ENCODE measurements at places on chromosomes 7 and 10. TPM values are rescaled to one million over a fixed set of nuclear protein-coding genes. Genes with fewer than 3 reads are reported as not detected.

Gene GPR37
- total RNA-seq = 0.13 TPM

Gene EVX1
- total RNA-seq = not detected

DNA sequence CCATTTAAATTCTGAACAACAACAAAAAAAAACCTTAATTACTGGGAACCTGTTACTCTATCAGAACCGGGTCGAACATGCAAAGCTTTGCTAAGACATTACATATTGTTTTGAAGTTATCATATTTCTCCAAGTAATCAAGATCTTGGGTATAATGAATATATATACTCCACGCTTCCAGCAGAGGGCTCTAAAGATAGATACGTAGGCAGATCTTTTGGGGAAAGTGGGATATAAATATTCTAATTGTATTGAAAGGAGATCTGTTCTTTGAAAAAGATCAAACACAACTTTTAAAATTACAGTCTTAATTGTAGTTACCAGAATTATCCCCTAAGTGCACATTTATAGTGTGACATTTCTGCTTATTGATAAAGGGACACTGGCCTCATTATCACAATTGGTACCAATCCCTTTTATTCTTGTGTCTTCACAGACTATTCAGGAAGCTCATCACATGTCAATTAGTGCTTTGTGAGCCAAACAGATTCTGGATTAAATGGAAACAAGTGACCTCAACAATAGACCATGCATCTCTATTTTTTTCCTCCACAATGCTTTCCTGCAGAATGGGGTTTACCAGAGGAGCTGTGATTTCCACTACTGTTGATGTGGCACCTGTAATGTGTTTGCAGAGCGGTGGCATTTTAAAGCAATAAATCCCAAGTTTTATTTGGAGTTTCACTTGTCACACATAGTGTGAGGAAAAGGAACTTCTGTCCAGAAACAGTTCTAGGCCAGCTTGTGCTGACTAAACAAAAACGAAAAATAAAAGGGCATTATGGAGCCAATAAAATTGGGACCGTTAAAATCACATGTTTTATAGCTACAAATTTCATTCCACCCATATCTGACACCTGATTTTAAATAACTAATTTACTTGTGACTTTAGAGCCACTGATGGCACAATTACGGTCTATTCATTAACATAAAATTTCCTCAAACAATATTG lies 122.4 kb downstream of the CTTNBP2 start:
- DNase-seq = peak; percentile 1

Gene TAS2R5
- total RNA-seq = 0.26 TPM

GRCh38 chr10:72954596-72955554 lies at the start of gene PLA2G12B:
PLA2G12B (minus strand) TSS chr10:72954806; CDS start chr10:72954685, 121 bp downstream.
- DNase-seq = no peak

DNA sequence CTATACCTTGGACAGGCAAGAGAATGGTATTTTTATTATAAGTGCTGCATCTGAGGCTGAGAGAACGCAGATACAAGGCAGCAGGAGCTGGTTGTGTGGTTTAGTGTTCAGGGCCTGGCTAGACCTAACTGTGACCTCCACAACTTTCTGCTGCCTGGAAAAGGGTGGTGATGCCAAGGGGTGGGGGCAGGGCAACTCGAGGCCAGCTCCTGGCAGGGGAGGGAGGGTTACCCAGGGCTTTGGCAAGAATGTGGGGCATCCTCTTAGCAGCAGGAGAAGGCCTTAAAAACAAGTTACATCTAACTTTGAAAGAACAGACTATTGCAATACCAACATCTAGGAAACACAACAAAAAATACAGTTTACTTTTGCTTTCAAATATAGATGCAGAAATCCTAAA lies 13.0 kb downstream of the MXI1 start:
- DNase-seq = no peak

Gene UCMA
- not detected for total RNA-seq

DNA sequence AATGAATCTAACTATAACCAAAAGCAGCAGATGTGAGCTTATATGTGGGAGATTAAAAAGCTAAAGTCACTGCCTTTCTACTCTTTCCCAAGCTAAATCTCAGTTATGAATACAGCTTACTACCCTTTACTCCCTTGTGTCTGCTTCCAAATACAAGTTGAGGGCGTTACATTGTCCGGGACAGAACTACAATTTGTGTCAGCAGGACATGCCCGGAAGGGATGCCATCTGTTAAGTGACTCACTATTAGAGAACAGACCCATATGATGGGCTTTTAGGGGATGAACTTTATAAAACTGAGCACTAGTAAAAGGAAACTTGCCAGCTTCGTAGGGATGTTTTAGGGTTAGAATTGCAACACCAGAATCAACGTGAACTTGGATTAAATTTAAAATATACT lies 299.7 kb upstream of the CSTF2T start:
- no peak for DNase-seq

GRCh38 chr10:129707406-129708388 lies 240.7 kb downstream of the MGMT start:
- peak; percentile 82 for DNase-seq

Gene NUDT13
- total RNA-seq = 1.3 TPM

GRCh38 chr10:30434273-30435072 lies 489 bp downstream of the MAP3K8 start:
- DNase-seq = peak; percentile 77

Gene SFRP4
- total RNA-seq = not detected
